ENCODE measurements at places on chromosomes 3 and 15. TPM values are rescaled to one million over a fixed set of nuclear protein-coding genes. Genes with fewer than 3 reads are reported as not detected.

Gene SLC28A2
- total RNA-seq, result not detected

Gene NPAP1
- not detected for total RNA-seq

Gene TGM5
- total RNA-seq, result not detected

Gene FOXB1
- total RNA-seq, result not detected

Data from thoracic aorta endothelial cell (primary cell).